ENCODE measurements at places on chromosomes 6 and 20.
A peak's percentile ranks its signal among the peaks of the same experiment; 100 is the strongest.

DNA sequence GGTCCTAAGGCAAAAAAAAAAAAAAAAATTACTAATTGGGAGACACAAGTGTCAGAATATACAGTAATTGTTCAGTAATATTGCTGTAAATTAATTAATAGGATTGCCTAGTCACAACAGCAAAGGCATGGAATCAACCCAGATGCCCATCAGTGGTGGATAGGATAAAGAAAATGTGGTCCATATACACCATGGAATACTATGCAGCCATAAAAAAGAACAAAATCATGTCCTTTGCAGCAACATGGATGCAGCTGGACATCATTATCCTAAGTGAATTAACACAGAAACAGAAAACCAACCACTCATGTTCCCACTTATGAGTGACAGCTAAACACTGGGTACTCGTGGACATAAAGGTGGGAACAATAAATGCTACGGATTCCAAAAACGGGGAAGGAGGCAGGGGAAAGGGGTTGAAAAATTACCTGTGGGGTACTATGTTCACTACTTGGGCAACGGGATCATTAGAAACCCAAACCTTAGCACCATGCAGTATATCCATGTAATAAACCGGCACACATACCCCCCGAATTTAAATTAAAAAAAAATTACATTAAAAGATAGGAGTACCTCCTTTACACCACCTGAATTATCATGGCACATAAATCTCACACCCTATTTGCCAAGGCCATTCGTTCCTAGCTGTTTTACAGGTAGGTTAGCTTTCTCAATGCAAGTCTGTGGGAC, 689 bp upstream of the PFDN4 start:
- no peak for DNase-seq

DNA sequence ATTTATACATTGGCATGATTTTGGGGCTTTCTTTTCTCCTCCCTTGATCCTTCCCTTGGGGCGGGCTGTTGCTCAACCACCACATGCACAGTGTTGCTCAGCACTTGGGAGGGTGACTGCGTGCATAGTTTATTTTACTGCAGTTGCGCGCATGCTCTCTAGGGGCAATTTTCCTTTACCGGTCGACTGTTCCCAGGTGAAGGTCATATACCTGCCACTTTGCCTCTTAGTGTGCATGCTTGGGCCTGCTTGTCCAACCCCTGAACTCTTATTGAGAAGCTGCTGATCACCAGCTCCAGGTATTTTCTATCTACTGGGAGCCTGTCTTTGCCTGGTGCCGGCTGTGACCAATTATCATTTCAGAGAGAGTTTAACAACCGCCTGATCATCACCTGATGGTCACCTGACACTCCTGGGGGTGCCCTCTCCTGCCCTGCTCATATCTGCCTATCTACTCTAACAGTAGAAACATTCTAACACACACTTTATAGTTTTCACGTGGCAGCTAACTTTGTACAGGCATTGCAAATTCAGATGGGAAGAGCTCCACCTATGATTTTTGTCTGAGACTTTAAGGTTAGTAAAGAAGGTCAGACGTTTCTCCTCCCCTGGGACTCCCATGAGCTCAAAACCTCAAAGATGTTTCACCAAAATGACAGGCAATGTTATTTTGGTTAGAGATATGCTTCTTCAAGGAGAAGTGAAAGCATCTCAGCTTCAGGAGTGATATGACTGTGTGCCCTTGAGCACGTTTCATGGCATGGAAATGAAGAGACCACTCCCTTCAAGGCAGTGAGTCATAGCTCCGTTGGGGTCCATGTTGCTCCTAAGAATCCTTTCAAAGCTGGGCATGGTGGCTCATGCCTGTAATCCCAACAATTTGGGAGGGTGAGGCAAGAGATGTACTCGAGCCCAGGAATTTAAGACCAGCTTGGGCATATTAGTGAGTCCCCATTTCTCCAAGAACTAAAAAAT, 227.5 kb upstream of the MYLIP start:
- peak; percentile 61 for DNase-seq

- DNase-seq: no peak
These were observed 269.0 kb downstream of the HDGFL1 start for GRCh38 chr6:22838345-22838744.

- no peak for DNase-seq
These were observed 74.7 kb upstream of the MAFB start for GRCh38 chr20:40763646-40764295.

GRCh38 chr20:17565169-17565845, 4.6 kb upstream of the DSTN start:
- DNase-seq: no peak

DNA sequence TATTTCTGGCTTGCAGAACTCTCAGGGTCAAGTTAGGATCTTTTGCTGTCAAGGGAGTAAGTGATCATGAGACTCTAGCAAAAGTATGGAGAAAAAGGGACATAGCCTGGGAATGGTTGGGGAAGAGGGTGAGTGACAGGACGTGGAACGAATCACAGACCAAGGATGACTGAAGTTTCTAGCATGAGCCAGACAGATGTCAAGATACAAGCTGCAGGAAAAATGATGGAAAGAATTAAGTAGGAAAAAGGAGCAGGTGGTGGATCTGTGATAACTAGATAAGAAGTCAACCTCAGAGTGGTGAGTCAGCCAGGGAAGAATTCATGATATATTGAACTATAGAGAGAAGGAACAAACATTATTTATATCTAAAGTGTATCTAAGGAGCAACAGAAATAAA, 159.8 kb upstream of the SYNDIG1 start:
- DNase-seq: no peak

DNA sequence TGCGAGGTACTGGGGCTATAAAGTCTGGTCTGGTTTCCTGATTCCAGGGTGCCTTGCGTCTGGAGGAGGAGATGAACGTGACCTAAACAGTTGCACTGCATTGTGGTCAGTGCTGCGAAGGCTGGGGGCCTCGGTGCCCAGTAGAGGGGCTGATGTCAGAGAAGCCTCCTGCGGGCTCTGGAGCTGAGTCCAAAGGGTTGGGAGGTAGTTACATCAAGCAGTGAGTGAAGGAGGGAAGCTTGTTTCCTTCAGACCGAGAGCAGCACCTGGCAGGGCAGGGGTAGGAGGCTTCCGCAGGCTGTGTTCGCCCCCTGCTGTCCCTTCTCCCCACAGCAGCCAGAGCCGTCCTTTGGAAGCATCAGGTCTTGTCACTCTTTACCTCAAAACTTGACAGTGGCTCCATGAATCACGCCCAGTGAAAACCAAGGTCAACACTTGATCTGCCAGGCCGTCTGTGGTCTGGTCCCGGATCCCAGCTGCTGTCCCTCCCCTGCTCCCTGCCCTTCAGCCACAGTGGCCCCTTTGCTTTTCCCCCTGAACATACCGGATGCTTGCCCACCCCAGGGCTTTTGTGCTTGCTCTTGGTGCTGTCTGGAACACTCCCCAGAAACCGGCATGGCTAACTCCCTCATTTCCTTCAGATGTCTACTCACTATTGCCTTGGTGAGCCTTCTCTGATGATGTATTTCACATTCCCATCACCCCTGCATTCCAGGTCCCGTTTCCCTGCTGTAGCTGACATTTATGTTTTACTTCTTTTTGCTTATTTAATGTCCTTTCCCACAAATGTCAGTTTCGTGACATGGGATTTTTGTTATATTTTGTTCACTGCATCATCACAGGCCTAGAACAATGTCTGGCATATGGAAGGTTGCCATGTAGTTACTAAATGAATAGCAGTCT, 7.0 kb downstream of the DYNLRB1 start:
- peak; percentile 72 for DNase-seq

- DNase-seq: no peak
These were observed 20.1 kb downstream of the COL21A1 start for GRCh38 chr6:56227071-56227879.

DNA sequence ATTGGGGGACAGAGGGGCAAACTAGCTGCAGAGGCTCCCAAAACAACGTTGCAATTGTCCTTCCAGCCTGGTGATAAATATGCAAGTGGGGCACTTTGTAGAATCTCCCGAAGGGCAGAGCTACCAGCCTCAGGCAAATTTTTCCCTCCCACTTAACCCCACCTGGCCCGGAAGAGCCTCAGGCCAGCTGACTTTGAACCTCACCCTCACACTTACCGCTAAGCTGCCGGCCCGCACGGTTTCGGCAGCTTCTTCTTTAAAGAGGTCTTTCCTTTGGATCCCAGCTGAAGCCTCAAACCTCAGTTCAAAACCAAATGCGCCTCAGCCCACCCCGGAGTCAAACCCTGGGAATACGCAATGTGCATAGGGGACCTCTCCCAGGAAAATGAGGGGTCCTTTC, 2.5 kb downstream of the OVOL2 start:
- DNase-seq: peak; percentile 41

DNA sequence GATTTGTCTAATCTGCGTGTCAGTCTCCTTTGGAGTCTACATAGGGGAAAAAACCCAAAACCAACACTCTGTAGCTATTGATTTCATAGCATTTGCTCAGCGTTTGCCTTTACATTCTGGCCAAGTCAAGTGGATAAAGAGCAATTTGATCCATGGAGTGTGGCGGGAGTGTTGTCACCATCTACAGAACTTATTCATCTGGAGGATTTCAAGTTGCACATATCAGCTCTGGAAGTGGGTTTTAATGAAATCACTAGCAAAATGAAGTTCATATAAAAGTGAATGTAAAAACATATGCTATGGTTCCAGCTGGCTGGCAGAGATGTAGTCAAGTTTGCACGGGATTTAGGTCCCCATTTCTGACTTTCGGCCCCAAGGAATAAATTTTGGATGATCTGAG, 219.7 kb upstream of the SUPT3H start:
- DNase-seq: no peak

DNA sequence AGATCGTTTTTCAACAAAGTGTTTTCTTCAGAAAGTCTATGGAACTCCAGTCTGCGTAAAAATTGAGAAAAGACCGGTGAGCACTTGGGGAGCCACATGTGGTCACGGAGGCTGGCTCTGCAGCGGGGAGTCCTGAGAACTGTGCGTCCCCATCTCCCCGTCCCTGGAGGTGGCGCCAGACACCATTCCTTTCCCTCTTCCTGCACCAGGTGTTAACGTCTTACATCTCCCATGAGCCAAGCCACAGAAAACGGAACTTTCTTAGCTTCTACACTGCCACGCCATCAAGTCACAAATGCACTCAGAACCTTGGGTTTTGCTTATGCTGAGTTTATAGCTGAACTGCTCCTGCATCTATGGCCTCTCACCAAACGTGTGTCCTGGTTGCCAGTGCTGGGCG, 62.6 kb downstream of the GINS1 start:
- DNase-seq: peak; percentile 61

GRCh38 chr20:52926505-52926904, 45.7 kb upstream of the TSHZ2 start:
- no peak for DNase-seq

DNA sequence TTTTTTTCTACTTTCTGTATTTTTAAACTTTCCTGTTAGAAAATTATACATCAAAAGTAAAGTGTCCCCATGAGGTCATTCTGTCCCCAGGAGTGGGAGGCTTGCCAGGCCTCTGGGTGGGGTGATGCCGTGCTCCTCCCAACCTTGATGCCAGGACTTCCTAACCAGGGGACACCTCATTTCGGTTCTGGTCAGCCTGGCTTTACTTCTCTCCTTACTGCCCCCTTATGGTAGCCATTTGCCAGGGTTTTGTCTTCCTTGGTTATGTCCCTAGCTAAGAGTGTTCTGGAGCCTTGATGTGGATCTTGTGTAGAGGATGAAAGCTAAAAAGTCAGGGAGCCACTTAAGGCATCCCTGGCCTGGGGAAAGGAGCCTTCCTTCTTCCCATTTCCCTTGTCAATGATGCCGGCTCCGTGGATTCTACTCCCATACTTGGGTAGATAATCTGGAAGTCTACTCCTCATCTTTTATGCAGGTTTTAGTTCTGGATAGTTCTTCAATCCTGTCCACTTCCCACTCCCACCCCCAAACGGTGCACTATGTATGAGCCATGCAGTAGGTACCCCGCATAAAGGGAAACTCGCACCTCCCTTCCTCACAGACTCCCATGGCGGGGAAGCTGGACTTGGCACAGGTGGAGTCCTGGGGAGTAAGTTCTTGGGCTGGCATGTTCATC, 164.1 kb upstream of the SALL4 start:
- DNase-seq: no peak

DNA sequence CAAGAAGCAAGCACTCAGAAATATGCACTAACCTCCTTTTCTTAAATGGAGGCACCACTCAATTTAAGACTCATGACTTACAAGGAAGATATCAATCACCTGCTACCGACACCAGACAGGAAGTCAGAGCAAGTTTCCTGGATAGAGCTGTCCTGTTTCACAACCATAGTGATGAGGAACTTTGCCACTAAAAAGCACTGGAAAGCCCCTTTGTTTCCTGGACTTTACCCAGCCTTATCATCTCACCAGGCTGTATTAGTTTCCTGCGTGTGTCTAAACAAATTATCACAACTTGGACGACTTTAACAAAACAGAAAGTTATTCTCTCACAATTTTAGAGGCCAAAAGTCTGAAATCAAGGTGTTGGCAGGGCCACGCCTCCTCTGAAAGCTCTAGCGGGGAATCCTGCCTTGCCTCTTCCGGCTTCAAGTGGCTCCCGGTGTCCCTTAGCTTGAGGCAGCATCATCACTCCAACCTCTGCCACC, 253.8 kb upstream of the STXBP5 start:
- DNase-seq: no peak

DNA sequence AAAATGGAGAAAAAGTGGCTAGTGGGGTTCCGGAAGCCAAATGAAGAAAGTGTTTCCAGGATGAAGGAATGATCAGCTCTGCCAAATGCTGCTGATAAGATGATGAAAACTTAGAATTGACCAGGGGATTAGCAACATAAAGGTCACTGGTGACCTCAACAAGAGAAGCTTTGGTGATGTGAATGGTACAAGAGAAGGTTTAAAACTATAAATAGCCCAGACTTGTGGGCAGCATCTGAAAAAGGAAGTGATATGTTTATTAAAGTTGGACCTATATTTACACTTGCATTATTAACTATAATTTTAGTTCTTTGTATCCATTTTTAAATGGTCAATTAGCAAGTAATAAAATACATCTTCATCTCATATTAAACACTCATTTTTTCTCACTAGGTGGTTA, 45.1 kb downstream of the CGA start:
- DNase-seq: no peak

DNA sequence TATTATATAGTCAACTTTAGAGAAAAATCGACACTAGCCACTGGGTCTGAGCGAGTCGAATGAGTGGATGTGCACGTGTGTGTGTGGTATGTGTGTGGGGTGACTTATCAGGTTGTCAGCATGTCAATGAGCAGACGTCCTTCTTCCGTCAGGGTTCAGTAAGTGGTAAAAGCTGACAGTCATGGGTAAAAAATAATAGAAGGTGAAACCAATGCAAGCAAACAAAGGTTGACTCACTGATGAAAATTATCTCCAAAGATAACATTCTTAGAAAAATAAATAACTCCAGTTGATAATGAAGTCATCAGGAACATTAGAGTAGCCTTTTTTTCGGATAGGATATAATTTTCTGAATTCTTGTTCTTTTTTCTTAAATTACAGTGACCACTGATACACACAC, 243.8 kb upstream of the FOXQ1 start:
- DNase-seq: no peak

- no peak for DNase-seq
These were observed 22.5 kb upstream of the RNGTT start for GRCh38 chr6:88985901-88986300.

- DNase-seq: no peak
These were observed 2.1 kb downstream of the MAPK13 start for GRCh38 chr6:36132246-36132895.

GRCh38 chr20:48819821-48820648, 7.8 kb downstream of the PREX1 start:
- DNase-seq: no peak

GRCh38 chr20:61733891-61734732, 331.6 kb downstream of the TAF4 start:
- DNase-seq: no peak
